ENCODE measurements at places on chromosomes 2 and 18. TPM values are rescaled to one million over a fixed set of nuclear protein-coding genes. Genes with fewer than 3 reads are reported as not detected.

The ACTR1B gene
- total RNA-seq = 62.6 TPM

DNA sequence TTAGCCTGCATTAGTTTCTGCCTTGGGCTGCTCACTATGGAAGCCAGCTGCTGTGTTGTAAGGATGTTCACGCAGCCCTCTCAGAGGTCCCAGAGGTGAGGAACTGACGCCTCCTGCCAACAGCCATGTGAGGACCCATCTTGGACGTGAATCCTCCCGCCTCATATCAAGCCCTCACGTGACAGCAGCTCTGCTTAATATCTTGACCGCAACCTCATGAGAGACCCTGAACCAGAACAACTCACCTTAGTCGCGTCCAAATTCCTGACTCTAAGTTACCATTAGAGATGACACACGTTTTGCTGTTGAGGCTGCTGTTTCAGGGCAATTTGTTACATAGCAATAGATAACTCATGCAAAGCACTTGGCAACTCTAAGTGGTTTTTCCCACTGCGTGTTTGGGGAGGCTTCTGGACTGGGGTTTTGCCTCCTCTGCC is 97.7 kb downstream of the TMEM17 start:
- H3K36me3 ChIP-seq = no peaks in the 10 kb centered on the region
- H3K4me3 ChIP-seq = no peak overlapping the region
- no peak for DNase-seq
- H3K4me1 ChIP-seq = peaks cover 21% of the 10 kb centered on the region

- H3K36me3 ChIP-seq = no peaks in the 10 kb centered on the region
- no peak overlapping the region for H3K4me3 ChIP-seq
- DNase-seq = no peak
- no peak overlapping the region for H3K27ac ChIP-seq
Measured at GRCh38 chr2:18829251-18829902, 240.0 kb upstream of the NT5C1B start.

DNA sequence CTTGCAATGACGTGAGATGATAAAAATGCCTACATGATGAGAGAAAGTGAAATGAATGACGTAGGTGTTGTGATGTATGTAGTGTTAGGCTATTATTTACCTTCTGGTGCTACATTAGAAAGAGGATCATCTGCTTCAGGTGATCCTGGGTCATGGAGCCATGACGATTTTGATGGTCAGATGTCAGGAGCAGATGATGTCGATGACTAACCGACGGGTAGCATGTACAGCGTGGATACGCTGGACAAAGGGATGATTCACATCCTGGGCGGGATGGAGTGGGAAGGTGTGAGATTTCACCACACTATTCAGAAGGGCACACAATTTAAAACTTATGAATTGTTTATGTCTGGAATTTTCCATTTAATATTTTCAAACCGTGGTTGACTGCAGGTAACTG is 43.5 kb upstream of the ACVR1C start:
- no peak for DNase-seq
- H3K27ac ChIP-seq = no peak overlapping the region
- no peaks in the 10 kb centered on the region for H3K27me3 ChIP-seq
- no peak overlapping the region for H3K4me3 ChIP-seq

The HOXD1 gene
- not detected for total RNA-seq

The NXPH2 gene
- total RNA-seq = 4.1 TPM

DNA sequence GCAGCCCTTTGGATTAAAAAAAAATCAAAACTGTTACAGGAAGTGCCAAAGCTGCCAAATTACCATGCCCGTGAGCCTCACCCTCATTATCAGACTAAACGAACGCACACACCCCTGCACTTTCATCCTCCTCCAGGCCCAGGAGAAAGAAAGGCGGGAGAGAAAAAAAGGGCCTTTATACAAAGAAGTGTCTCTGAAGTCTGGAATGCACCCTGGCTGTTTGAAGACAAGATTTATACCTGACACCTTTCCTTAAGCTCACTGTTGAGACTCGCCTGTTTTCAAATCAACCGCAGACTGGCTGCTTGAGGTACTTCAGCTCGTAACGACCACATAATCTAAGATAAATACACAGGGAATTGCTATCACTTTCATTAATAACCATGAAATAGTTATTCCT is 31.0 kb downstream of the EDAR start:
- no peaks in the 10 kb centered on the region for H3K36me3 ChIP-seq
- no peak overlapping the region for H3K4me3 ChIP-seq
- H3K27me3 ChIP-seq = peaks cover 4% of the 10 kb centered on the region
- no peak for DNase-seq
- H3K4me1 ChIP-seq = peaks cover 18% of the 10 kb centered on the region

GRCh38 chr2:138898855-138899254 is 118.7 kb upstream of the NXPH2 start:
- peaks cover 6% of the 10 kb centered on the region for H3K4me1 ChIP-seq
- H3K27me3 ChIP-seq = no peaks in the 10 kb centered on the region
- no peak for DNase-seq
- H3K4me3 ChIP-seq = no peak overlapping the region
- H3K36me3 ChIP-seq = no peaks in the 10 kb centered on the region

- DNase-seq = peak; percentile 60
- no peaks in the 10 kb centered on the region for H3K36me3 ChIP-seq
- H3K4me3 ChIP-seq = no peak overlapping the region
- H3K27me3 ChIP-seq = peaks cover 35% of the 10 kb centered on the region
Measured at GRCh38 chr2:120552800-120553481, 182.7 kb upstream of the GLI2 start.

- H3K27ac ChIP-seq = peak overlapping the region; percentile 78
- no peak for DNase-seq
- no peak overlapping the region for H3K4me3 ChIP-seq
- H3K4me1 ChIP-seq = peaks cover 7% of the 10 kb centered on the region
Measured at GRCh38 chr2:231161252-231161839, 36.5 kb upstream of the HTR2B start.

The ERLEC1 gene
- total RNA-seq = 22.2 TPM

DNA sequence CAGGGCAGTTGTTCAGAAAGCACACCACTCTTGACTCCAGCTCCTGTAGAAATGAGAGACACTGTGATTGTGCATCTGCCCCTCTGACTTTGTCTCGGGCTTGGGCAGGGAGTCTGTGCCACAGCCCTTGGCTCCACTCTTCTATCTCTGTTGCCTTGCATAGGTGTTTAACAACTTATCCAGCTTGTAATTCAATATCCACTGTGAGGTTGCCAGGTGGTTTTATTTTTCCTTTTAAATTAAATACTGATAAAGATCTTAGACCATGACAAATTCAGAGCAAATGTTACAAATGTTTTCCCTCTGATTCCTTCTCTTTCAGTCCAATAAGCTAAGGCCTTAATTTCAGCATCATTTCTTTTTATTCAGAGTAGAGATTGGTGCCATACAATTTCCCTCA is 421.7 kb downstream of the STK39 start:
- peaks cover 6% of the 10 kb centered on the region for H3K4me1 ChIP-seq
- H3K4me3 ChIP-seq = no peak overlapping the region
- no peaks in the 10 kb centered on the region for H3K27me3 ChIP-seq
- peaks cover 5% of the 10 kb centered on the region for H3K36me3 ChIP-seq
- H3K27ac ChIP-seq = no peak overlapping the region
- no peak for DNase-seq

GRCh38 chr2:108271691-108272253 is 16.9 kb upstream of the SULT1C2 start:
- H3K27ac ChIP-seq = no peak overlapping the region
- no peak overlapping the region for H3K4me3 ChIP-seq
- no peak for DNase-seq
- no peaks in the 10 kb centered on the region for H3K27me3 ChIP-seq

DNA sequence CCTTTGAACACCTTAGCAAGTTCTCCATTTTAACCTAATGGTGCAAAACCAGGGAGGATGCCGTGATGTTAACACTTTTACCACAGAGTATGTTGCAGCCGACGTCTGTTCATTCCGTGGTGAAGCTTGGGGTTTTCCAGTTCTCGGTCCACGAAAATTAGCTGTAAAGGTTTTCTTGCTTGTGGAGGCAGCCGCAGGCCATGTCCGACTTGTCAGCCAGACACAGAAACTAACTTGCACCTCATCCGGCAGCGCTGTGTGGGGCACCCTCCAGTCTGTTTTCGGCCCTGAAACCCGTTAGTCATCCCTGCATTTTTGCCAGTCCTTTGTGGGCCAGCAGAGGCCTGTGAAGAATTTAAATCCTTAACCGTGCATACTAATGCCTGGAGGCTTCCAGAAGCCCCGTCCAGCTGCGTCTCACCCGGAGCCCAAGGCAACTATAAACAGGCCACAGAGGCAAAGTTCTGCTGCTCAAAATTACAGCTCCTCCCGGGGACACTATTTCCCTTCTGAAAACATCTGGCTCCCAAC is 70.6 kb downstream of the SH3YL1 start:
- H3K36me3 ChIP-seq = no peaks in the 10 kb centered on the region
- H3K4me3 ChIP-seq = no peak overlapping the region
- peaks cover 3% of the 10 kb centered on the region for H3K4me1 ChIP-seq
- H3K27me3 ChIP-seq = no peaks in the 10 kb centered on the region

DNA sequence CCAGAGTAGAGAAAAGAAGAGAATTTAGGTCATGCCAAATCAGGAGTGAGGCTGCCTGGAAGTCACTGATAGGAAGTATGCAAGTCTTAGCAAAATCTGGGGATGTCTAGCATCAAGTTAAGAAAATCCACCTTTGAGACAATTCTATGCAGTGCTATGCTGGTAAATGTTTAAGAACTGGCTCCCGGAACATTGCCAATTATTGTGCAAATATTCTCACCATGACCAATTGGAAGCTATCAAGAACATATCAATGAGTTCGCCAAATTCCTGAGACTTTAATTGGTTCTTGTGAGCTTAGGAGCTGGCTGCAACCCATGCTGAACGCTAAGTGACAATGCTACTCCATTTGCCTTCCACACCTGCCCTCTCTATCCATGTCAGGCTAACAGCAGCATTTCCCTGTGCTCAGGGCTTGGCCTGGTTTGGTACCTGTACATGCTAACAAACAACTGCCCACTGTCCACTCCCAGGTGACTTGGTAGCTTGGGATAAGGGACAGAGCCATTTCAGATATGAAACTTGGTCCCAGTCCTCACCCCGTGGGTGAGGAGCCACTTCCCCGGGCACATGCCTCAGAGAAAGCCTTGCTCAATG is 172.9 kb upstream of the KLHL29 start:
- H3K27ac ChIP-seq = no peak overlapping the region
- no peak for DNase-seq
- no peak overlapping the region for H3K4me3 ChIP-seq
- H3K36me3 ChIP-seq = no peaks in the 10 kb centered on the region

- peaks cover 44% of the 10 kb centered on the region for H3K4me1 ChIP-seq
- no peak overlapping the region for H3K4me3 ChIP-seq
- DNase-seq = no peak
- H3K36me3 ChIP-seq = no peaks in the 10 kb centered on the region
Measured at GRCh38 chr2:202023198-202023903, 10.3 kb upstream of the FZD7 start.

- no peak for DNase-seq
- H3K27me3 ChIP-seq = no peaks in the 10 kb centered on the region
- H3K36me3 ChIP-seq = peaks cover 3% of the 10 kb centered on the region
- H3K27ac ChIP-seq = no peak overlapping the region
- no peak overlapping the region for H3K4me3 ChIP-seq
Measured at GRCh38 chr18:56021136-56021808, 433.3 kb upstream of the TCF4 start.

The GDF7 gene
- 0.36 TPM for total RNA-seq

- peaks cover 8% of the 10 kb centered on the region for H3K36me3 ChIP-seq
- H3K4me1 ChIP-seq = peaks cover 6% of the 10 kb centered on the region
- H3K27ac ChIP-seq = no peak overlapping the region
- DNase-seq = no peak
- no peak overlapping the region for H3K4me3 ChIP-seq
- peaks cover 12% of the 10 kb centered on the region for H3K27me3 ChIP-seq
Measured at GRCh38 chr2:131029812-131030211, 63.4 kb downstream of the FAM168B start.

DNA sequence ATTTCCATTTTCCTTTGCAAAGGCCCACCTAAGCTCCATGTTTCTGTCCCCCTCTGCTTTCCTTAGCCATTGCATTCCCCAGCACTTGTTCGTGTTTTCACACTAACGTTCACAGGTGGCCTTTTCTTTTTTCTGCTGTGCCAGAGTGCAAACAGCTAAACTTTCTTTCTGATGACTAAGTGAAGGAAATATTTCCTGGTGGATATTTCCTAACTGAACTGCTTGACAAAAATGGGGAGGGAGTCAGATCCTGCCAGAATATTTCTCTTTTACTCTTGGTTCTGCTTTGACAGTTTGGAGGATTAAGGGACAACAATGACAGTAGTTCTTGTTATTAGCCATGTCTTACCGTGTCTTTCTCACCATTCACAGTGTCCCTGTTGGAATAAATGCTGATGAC is 344.0 kb downstream of the ARHGAP15 start:
- no peaks in the 10 kb centered on the region for H3K27me3 ChIP-seq
- no peaks in the 10 kb centered on the region for H3K36me3 ChIP-seq
- H3K4me3 ChIP-seq = no peak overlapping the region
- DNase-seq = no peak

GRCh38 chr2:204050681-204051080 is 114.1 kb downstream of the ICOS start:
- H3K27ac ChIP-seq = no peak overlapping the region
- no peak overlapping the region for H3K4me3 ChIP-seq
- DNase-seq = no peak
- peaks cover 4% of the 10 kb centered on the region for H3K4me1 ChIP-seq
